ENCODE measurements at places on chromosomes 5 and 9.

- no peak for DNase-seq
Measured at GRCh38 chr5:115558388-115558956, 13.9 kb upstream of the FEM1C start.

DNA sequence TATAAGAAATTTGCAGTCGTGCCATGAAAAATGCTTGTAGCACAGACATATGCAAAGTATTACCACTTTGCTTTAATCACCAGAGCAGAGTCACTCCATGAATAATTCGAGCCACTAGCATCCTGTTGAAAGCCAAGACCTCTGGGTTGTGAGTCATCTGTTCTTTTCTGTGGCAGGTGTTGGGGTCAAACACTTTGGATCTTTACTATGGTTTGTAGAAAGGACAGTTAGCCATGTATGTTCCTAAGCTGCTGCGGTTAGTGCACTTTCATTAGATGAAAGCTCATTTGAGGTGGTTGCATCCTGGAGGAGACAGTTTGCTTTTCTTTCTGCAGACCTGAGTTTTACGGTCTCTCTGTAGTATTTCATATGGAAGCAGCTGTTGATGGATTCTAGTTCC is 223.7 kb downstream of the DMRT2 start:
- no peak for DNase-seq

- no peak for DNase-seq
Measured at GRCh38 chr5:82745016-82745415, 332.2 kb downstream of the TMEM167A start.

GRCh38 chr9:4010309-4010708 is 289.6 kb downstream of the GLIS3 start:
- no peak for DNase-seq

DNA sequence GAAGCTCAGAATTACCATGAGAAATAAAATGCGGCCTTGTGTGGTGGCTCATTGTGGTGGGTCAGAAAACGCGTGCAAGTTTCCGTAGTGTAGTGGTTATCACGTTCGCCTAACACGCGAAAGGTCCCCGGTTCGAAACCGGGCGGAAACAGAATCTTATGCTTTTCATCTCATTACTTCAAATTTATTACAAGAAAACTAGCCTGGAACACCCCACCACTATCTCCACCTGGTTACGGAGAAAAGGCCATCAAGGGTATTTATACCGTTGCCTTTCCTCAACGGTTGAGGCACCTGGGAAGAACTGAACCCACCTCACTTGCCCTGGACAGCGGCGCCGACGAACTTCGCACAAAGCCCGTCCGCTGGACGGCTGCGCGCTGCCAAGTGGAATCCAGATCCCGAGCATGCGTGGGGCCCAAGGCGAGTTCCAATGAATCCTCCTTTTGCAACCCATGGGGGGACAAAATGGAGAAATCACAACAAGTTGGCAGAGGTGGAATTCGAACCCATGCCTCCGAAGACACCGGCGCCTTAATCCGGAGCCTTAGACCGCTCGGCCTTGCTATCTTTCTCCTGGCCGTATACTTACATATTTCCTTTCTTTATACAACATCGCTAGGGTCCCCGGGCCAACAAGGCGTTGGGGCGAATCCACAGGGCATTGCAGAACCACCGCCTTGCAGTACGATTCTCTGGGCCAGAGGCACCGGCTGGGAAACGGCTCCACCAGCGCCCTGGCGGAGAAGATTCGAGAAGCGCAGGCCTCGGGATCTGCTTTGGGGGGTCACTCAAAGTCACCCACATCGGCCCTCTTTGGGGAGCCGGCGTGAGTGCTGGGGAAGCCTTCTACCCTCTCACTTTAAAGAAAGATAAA is 16.9 kb downstream of the OR2V2 start:
- no peak for DNase-seq

DNA sequence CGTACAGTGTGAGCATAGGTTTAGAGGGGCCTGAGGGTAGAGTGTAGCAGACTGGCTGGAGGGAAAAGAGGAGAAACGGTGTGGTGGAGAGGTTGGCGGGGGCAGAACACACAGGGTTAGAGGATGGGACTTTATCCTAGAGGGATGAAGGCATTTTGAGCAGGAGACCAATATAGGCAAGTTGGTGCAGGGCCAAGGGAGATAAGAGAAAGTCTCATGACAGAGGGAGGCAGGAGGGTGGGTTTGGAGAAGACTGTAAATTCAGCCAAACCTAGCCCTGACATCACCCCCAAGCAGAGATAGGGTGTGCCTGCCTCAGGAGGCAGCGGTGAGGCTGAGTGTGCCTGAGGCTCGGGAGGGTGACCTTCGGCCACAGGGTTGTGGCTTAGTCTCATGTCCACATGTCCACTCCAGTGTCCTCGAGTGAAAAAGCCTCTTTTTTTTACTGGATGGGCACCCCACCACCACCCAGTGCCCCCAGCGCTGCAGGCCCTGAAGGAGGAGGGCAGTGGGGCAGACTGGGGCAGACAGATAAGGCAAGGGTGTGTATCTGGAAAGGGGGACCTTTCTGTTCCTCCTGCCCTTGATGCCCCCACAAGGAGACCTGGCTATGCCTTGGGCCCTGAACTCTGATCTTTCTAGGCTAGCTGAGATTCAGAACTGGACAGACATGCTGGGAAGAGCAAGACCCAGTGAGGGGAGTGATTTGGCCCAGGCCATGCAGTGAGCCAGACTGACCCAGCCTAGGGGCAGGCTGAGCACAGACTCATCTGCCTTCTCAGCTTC is 108.7 kb downstream of the RGS3 start:
- DNase-seq = no peak

All from forelimb muscle (tissue), 1 donor.